ENCODE measurements at places on chromosomes 6 and 20.

DNA sequence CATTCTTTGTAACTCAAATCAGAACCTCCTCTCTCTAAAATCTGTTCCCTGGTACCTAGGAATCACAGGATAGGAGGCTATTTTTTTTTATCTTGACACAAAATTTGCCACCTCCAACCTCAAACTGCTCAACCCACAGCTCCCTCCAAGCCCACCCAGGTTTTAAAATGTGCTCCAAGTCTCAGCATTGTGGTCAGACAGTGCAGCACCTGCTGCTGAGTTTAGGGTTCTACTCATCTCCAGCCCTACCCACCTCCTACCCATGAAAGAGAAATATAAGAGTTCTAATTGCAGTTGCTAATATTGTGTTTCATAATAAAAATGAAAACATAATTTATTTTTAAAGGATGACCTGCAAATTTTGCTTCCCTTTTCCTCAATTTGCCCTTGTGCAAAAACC, 496.5 kb downstream of the MAFB start:
- no peak for DNase-seq

DNA sequence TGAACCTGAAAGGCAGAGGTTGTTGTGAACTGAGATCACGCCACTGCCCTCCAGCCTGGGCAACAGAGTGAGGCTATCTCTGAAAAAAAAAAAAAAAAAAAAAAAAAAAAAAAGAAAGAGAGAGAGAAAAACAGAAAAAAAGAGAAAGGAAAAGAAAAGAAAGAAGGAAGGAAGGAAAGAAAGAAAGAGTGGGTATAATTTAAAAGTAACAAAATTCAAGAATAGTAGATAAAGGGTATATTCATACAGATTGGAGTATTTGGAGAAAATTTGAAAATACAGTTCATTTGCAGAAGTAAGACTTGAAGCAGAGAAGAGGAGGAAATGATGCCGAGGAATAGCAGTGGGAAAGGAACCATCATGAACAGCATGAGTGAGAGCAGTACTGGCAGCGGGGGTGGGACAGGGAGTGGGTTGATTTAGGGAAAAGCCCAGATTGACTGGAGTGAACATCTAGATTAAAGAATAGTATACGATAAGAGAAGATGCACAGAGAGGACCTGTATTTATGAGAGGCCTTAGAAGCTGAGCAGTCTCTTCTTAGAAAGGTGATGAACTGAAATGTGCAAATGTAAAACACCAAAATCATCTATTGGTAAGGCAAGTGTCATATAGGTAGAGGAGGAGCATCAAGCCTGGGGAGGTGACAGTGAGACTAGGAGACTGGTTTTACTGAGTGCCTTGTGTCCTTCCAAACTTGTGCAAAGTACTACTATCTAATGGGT, 17.8 kb upstream of the HLA-DRB1 start:
- no peak for DNase-seq

DNA sequence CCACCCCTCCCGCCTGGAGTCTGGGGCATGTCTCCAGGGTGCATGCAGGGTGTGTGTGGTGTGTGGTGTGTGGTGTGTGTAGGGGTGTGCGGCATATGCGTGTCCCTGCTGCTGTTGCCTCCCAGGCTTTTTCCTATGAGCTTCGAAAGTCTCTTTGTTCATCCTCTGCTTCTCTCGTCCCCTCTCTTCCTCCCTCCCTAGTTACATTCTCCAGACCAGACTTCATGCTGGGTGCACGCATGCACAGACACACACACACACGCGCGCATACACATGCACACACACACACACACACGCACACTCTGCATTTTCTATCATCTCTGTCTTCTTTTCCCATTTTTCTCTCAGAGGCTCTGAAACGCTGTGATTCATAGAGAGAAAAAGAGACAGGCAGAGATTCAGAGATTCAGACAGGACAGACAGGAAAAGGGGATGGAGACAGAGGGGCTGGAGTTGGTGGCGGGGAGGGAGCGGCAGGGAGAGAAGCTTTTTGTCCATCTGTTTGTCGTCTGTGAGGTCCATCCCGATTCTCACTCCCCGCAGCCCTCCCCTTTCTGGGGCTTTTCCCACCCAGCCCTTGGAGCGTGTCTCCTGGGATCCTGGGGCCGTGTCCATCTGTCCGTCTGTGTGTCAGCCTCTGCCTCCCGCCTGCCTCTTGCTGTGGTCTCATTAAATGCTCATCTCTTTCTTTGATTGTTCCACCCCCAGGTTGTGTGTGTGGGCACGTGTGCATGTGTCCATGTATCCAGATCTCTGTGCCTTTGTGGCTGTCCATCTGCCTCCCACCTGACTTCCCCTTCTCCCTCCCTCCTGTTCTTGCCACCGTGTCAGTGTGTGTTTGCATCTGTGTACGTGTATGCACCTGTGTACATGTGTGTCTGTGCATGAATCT, 62.6 kb downstream of the SRC start:
- DNase-seq, result no peak

DNA sequence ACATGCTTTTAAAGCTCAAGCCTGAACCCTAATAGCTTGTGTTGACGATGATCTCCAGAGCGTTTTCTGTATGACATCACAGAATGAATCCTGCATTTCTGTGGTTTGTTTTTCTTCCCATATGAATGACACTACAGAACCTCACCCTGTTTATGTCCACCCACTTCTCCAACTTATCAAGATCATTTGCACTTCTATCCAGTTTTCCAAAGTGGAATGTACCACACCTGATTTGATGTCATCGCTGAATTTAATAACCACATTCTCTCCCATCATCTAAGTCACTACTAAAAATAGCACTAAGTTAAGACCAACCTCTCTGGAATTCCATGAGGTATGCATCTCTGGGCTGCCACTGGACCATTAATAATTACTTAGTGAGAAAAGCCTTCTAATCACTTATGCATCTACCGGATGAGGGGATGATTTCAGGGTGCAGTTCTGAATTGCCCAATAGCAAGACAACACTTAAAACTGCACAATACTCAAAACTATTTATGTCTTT, 33.3 kb upstream of the CITED2 start:
- no peak for DNase-seq

- DNase-seq, result no peak
These were observed 33.1 kb upstream of the MLN start for GRCh38 chr6:33836806-33837469.

GRCh38 chr20:44909872-44910689, at the start of gene PABPC1L:
Gene PABPC1L, plus strand, starts transcription at chr20:44910060. Its CDS starts 84 bp downstream, at chr20:44910144.
- no peak for DNase-seq

- DNase-seq, result no peak
These were observed 8.3 kb downstream of the PM20D2 start for GRCh38 chr6:89154131-89154530.

DNA sequence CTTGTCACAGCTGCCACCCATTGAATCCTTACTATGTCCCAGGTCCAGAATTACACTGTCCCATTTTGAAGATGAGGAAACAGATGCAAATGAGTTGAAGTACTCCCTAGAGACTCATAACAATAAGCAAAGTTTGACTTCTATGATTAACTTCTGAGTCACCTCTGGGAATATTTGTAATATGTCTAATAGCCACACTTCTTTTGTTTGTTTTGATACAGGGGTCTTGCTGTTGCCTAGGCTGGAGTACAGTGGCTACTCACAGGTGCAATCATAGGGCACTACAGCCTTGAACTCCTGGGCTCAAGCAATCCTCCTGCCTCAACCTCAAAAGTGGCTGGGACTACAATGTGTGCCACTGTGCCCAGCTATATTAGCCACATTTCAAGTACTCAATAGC, 11.4 kb upstream of the SOX12 start:
- no peak for DNase-seq

DNA sequence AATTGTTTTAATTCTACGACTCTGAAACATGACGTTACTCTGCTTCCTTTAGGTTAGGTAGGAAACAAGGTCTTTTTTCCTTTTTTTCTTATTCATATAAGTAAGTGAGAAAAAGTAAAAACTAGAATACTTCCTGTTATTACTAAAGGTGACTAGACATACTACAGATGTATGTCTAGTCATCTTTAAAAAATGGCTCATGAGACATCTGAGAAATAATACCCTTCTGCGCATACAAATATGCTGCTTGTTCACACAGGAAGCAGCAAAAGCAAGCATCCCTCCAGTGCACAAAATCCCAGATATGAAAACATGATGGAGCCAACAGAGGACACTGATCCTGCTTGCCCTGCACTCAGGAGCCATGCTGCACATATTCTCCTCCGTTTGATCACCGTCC, 699.1 kb downstream of the EPM2A start:
- no peak for DNase-seq

GRCh38 chr6:15025446-15025845, 220.4 kb upstream of the JARID2 start:
- no peak for DNase-seq

GRCh38 chr6:90180526-90180925, 116.1 kb downstream of the BACH2 start:
- DNase-seq, result no peak

GRCh38 chr20:5550733-5551529, 199.3 kb upstream of the SHLD1 start:
- no peak for DNase-seq

DNA sequence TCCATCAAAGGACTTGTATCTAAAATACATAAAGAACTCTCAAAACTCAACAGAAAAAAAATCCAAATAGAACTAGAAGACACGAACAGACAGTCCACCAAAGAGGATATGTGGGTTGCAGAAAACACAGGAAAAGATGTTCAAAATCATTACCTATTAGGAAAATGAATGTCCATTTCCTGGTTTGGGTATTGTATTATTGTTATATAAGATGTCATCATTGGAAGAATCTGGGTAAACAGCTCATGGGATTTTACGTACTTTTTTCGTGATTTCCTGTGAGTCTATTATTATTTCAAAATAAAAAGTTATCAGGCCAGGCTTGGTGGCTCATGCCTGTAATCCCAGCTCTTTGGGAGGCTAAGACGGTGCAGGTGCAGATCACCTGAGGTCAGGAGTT, 9.2 kb upstream of the PI16 start:
- DNase-seq, result no peak

- DNase-seq, result no peak
These were observed 237.2 kb downstream of the FARS2 start for GRCh38 chr6:5498579-5498899.

- no peak for DNase-seq
These were observed 43.6 kb upstream of the FAM50B start for GRCh38 chr6:3805448-3806123.

GRCh38 chr20:12166053-12166717, 248.5 kb downstream of the BTBD3 start:
- DNase-seq, result no peak

- DNase-seq, result no peak
These were observed 14.2 kb downstream of the PAX1 start for GRCh38 chr20:21719592-21720214.

- DNase-seq, result no peak
These were observed 1.5 kb upstream of the TAAR6 start for GRCh38 chr6:132568611-132569010.

- no peak for DNase-seq
These were observed 98.1 kb upstream of the MARCKS start for GRCh38 chr6:113758826-113759574.

DNA sequence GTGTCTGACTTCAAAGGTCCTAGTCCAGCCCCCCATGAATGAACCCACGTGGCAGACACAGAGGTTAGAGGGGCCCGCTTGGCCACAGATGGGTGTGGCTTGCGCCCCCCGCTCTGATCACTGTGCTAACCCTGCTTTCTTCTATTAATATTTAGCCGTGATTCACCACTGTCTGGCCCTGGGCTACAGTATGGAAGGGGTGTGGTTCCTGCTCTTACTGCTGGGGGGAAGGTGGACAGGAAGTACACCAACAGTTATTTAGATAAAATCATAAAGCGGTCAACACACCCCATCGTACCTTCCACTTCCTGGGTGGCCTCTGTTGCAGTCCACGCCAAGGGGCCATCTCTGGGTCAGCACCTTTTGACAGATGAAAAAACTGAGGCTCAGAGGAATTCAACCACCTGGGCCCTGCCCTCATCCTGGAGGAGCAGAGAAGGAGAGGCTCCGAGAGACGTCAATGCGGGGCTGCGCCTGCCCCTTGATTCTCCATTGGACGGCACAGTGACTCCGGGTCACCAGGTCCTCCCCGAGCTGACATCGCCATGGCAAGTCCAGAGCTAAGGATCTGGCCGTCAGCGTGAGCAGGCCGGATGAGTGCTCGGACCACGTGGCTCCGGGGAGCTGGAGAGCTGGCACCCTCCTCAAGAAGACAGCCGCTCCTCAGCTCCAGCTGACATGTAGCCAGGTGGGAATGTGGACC, 206.3 kb downstream of the PREX1 start:
- no peak for DNase-seq

DNA sequence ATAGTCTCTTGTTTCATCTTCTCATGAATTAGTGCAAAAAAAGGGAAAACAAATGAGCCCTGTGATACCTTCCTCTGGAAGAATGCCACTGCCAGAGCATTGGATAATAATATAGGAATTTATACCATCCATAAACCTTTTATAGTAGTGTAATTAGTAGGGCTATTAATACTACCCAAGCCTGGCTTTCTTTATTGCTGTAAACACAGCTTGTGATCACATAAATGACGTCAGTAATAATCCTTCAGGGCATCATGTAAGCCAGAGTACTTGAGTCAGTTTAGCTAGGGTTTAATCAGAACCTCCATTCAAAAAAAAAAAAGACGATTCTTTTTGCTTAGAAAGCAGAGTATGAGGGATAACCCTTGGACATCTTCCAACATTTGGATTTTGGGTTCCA, 264.8 kb downstream of the SLC35F1 start:
- DNase-seq, result no peak

DNA sequence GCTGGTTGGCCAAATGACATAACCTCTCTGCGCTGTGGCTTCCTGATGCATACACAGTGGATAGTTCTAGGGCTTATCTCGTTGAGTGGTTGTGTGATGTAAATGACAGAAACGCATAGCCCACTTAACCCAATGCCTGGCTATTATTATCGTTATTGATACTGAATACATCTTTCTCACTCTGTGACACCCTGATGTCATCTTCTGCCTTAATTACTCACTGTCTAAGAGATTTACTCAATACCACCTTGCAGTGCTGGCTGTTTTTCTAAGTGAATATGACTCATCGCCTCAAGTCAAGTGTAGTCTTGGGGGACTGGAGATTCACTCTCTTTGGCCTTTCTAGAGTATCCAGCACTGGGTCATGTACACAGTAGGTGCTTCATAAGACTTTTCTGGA, 73.6 kb downstream of the NDUFAF5 start:
- DNase-seq, result no peak

DNA sequence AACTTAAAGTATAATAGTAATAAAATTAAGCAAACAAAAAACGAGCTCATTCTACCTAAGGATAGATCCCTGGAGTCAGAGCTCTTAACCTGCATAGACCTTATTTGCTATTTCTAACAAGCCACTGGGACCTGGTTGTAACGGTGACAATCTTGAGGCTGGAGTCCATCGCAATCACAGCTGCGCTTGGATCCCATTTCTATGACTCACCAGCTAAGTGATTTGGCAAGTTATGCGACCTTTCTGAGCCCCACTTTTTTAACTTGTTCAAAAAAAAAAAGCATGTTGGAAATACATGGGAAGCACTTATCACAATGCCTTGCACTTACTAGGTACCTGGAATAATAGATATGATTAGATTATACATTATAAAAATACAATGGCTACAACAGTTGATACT, 389.5 kb upstream of the CDH4 start:
- no peak for DNase-seq

DNA sequence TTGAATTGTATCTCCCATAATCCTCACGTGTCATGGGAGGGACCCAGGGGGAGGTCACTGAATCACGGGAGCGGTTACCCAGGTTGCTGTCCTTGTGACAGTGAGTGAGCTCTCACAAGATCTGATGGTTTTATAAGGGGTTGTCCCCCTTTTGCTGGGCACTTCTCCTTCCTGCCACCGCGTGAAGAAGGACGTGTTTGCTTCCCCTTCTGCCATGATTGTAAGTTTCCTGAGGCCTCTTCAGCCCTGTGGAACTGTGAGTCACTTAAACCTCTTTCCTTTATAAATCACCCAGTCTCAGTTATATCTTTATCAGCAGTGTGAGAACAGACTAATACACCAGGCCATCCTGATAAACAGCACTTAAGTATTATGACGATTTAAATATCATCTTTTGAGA, 9.0 kb upstream of the MRGBP start:
- DNase-seq, result no peak

Measured in cerebellar nuclear complex (tissue), 1 donor.